Amygdala (tissue), 56 donors: ENCODE measurements at places on chromosomes 3 and 15.

DNA sequence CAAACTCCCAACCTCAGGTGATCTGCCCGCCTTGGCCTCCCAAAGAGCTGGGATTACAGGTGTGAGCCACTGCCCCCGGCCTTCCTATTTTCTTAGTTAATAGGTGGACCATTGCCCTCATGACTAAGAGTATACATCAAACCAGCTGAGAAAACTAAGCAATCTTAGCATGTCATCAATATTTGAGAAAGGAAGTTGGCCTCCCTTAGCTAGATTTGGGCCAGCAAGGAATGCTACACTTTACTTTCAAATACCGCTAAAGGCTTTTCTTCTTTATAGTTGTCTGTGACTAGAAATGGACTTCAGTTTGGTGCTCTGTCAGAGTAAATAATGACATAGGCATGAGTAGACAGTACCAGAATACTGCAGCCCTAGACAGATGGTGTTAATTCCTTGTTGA, 199.3 kb downstream of the GAP43 start:
- DNase-seq: no peak

- DNase-seq: no peak
Measured at GRCh38 chr3:114519415-114519814, 225.6 kb downstream of the TIGIT start.

DNA sequence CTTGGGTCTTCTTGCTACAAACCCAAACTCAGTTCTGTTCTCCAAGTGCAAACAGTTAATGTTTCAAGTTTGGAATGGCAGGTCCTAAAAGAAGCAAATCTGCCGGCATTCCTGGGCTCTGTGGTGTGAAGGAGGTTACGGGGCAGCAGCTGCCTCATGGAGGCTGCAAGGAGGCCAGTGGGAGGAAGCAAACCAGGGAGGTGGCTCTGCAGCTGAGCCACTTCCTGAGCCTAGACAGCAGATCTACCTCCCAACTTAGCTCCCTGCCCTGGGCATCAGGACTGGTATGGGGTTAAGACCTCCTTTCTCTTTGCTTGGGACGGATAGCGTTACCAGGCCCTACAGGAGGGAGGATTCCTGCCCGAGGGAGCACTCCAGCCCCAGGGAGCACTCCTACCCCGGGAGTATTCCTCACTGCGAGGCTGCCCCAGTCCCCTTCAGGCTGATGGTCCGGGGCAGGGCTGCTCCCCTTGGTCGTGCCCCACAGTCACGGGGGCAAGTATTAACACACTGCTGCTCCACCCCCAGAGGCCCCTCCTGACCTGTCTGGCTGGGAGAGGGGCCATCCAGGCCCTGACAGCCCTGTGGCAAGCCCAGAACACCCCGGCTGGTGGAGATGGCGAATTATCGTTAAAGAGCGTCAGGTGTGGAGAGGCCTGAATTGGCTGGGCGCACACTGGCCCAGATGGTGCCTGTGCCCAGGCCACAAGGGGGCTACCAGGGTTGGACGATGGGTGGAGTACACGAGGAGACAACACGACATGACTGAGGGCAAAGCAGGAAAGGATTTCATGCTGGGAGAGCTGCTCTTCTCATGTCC, 129.9 kb downstream of the ATP10A start:
- DNase-seq: no peak

DNA sequence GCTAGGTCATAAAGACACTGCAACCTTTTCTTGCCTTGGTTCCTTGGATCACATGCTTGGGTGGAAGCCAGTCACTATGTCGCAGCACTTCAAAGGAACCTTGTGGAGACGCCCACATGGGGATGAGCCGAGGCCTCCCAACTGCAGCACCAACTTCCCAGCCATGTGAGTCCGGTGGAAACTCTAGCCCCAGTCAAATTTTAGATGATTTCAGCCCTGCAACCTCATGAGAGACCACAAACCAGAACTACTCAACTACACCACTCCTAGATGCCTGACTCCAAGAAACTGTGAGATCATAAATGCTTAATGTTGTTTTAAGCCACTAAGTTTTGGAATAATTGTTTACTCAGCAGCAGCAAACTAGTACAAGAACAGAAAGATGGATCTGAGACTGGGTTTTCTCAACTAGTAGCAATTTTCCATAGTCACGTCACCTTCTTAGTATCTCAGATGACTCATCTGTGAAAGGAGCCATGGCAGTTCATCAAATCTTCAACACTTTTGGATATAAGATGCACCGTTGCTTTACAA, 86.5 kb downstream of the MB21D2 start:
- DNase-seq: no peak

- no peak for DNase-seq
Measured at GRCh38 chr15:63582718-63583426, 14.3 kb upstream of the FBXL22 start.

DNA sequence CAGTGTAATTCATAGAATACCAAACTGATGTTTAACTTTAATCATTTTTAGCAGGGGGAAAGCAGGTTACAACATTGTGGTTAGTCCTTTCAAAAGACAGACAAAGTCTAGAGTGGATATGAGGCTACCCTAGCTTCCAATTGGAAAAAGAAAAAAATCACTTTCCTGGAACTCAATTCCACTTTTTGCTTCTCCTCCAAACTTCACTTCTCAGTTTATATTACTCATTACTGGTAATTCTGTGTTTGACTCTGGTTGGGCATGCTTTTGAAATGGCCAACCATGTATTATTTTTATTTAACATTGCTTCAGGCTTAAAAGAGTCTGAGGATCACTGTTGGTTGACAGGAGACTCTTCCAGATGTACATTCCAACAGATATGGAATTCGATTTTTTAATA, 84.8 kb downstream of the RAP2B start:
- DNase-seq: no peak

GRCh38 chr3:16509721-16510619, 3.5 kb downstream of the RFTN1 start:
- DNase-seq: no peak

DNA sequence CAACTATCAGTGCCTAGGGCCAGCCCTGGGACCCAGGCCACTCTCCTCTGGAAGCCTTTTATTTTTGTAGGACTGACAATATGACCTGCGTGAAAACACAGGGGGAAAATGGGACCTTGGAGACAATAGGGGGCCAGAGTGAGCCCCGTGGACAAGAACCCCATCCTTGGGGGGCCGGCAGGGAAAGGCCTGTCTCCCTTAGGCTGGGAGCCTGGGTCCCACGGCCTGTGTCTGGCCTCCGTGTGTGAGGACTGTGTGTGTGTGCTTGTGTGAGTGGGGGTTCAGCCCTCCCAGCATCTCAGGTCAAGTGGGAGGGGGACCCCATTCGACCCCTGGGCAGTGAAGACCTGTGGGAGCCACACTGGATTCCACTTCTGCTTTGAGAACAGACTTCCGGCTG, 53.3 kb downstream of the EXOG start:
- DNase-seq: no peak

DNA sequence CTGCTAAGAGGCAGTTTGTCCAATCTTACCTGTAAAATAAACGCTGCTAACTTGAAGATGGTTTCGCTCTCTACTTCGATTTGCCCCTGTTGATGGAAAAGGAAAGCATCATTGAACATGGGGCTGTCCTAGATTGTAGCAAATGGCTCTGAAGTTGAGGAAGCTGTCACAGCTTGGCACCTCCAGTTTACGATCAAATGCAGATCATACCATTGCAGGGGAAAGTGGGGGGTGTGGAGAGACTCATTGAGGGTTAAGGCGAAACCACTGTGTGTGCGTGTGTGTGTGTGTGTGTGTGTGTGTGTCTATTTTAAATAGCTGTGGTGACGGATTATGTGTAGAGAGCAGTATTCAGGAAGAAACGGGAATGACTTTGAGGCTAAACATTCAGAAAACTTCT, 127.6 kb upstream of the LMOD3 start:
- DNase-seq: no peak

GRCh38 chr3:111103807-111104206, 32.2 kb downstream of the NECTIN3 start:
- no peak for DNase-seq

DNA sequence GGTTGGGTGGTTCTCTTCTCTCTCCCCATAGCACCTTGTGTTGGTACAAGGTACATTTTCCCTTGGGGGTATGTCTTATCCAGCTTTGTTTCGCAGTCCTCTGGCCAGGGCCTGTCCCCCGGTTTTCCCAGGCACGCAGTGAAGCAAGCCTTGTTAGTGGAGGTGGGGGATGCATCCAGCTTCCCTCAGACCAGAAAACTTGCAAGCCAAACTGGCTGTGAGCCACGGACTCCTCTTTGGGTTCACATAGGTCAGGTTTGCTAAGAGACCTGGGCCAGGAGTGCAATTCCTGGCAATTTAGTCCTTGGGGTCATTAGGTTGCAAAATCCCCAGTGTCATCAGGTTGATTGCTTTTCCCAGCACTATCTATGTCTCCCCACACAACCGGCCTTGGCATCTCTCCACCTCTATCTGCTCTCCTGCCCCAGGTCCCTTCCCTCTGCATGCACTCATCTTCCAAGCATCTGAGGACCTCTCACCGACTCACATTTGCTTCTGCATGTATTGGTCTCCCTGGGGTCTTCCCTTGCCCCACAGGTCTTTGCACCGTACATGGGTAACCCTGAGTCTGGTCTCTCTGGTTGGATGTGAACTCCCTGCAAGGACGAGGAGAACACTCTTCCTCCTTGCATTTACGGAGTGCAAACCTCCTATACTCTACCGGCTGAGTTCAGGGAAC, 34.2 kb downstream of the BCL2L10 start:
- no peak for DNase-seq

DNA sequence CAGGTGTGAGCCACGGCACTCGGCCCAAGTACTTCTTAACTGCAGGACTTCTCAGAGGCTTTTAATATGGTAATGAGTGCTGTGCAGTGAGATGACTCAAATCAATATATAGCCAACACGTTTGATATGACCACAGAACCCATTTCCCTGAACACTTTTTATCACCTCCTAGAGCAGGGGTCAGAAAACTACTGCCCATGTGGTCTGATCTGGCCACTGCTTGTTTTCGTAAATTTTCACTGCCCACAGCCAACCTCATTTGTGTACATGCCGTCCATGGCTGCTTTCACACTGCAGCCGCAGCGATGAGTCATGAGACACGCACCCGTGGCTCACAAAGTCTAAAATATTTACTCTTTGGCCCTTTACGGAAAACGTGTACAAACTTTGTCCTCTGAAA, 179.2 kb downstream of the RORA start:
- DNase-seq: no peak

DNA sequence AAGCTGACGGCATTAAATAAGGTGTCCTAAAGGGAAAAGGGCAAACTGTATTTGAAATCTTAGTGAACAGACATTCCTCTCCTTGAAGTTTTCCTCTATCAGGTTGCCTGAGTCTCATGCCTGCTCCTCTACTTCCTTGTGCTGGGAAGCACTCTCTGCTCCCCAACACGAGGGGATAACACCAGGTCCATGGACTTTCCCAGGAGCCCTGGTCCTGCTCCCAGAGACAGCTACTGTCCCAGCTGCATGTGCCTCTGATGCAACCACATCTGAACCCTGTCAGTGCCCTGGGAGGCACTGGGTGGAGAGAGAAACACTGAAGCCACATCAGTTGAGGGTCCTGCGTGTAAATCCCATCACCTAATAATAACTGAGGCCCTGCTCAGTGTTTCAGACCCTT, 7.4 kb downstream of the TLR9 start:
- no peak for DNase-seq

DNA sequence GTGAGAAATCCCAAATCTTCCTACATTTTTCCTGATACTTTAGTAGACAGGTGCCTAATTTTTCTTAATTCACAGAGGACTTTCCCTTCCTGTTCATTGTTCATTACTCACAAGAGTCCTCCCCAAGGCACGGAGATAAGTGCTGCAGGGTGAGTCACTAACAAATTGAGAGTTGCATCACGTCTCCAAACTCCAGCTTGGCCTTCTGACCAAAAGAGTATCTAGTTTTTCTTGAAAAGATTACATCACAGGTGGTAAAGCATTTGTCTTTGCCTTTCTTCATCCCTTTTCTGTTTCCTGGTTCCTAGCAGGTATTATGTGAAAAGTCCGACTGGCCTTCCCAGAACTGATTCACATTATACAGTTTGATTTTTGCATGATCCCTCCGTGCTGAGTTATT, 24.9 kb upstream of the RASGRP1 start:
- DNase-seq: no peak

DNA sequence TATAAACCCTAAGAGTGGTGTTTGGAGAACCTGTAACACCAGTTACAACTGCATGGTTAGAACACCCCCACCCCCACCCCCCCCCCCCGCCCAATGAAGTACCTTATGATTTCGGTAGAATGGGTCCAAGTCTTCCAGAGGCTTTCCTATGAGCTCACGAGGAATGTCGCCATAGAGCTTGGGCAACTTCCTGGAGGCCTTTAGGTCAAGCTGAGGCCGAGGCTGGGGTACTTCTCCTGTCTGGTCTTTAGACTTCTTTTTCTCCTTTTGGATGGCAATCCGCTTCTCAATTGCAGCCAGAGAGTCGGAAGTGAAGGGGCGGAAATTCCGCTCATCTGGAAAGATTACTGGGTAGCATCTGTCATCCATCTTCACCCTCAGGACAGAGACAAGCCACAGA, 101.8 kb downstream of the SCN11A start:
- DNase-seq: no peak

GRCh38 chr3:82012775-82013174, 251.3 kb upstream of the GBE1 start:
- DNase-seq: no peak

- no peak for DNase-seq
Measured at GRCh38 chr3:100518244-100518643, 25.8 kb downstream of the TMEM45A start.

DNA sequence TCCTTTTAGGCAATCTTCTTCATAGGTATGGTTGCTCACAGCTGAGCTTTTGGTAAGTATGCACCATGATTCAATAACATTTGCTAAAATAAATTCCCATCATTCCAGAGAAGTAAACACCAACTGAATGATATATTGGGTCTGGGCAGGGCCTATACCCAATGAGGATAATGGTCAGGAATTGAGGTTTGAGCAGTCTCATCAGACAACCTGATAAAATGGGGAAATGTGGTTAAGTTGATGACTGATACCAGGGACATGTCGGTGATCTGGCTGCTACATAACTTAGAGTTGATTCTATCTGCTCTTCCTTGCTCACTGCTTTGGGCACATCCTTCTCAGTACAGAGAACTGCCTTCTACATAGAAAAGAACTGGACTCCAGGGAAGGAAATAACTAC, 92.9 kb downstream of the GPR156 start:
- DNase-seq: no peak
